ENCODE measurements at places on chromosomes 2 and 18.

GRCh38 chr2:171279983-171280790, 119.5 kb upstream of the TLK1 start:
- DNase-seq: no peak

GRCh38 chr2:44974064-44974715, 32.7 kb downstream of the SIX3 start:
- DNase-seq: no peak

GRCh38 chr2:29012211-29012681, 31.1 kb downstream of the TOGARAM2 start:
- no peak for DNase-seq

DNA sequence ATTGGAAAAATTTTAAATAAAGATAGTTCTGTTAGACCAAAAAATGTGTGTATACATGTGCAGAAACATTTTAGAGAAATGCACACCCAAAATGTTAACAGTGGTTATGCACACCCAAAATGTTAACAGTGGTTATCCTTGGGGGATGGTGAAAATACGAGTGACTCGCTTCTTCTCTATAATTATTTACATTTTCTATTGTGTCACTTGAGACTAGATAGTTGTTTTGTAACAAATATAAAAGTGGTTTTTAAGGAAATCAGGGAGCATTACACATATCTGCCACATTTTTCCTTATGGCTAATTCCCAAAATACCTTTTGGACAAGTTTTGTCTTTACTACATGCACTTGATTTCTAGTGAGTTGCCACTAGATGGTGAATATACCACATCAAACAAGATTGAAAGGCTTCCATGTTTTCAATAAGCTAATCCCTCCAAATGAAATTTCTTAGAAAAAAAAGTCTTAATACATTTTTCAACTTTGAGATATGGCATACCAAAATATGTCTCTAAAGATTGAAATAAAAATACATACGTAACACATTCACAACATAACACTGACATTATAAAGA, 9.0 kb upstream of the HIBCH start:
- no peak for DNase-seq

GRCh38 chr2:239283961-239284795, 116.6 kb downstream of the HDAC4 start:
- DNase-seq: no peak

GRCh38 chr2:214246417-214246816, 164.4 kb upstream of the VWC2L start:
- no peak for DNase-seq

DNA sequence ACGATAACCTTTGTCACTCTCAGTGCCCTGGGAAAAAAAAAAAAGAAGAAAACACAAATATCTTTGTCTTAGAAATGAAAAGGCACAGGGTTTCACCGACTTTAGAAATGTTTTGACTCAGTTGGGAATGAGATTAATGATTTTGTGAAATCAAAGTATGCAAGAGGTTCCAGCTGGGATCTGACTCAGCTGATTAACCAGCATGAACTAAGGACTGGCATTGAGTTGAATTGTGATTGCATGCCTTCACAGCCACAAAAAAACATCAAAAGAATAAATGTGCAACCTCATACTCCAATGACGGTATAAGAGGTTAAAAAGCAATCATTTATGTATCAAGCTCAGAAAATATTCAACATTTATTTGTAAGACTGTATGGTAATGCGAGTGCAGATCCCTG, 566.6 kb upstream of the DSEL start:
- DNase-seq: no peak

DNA sequence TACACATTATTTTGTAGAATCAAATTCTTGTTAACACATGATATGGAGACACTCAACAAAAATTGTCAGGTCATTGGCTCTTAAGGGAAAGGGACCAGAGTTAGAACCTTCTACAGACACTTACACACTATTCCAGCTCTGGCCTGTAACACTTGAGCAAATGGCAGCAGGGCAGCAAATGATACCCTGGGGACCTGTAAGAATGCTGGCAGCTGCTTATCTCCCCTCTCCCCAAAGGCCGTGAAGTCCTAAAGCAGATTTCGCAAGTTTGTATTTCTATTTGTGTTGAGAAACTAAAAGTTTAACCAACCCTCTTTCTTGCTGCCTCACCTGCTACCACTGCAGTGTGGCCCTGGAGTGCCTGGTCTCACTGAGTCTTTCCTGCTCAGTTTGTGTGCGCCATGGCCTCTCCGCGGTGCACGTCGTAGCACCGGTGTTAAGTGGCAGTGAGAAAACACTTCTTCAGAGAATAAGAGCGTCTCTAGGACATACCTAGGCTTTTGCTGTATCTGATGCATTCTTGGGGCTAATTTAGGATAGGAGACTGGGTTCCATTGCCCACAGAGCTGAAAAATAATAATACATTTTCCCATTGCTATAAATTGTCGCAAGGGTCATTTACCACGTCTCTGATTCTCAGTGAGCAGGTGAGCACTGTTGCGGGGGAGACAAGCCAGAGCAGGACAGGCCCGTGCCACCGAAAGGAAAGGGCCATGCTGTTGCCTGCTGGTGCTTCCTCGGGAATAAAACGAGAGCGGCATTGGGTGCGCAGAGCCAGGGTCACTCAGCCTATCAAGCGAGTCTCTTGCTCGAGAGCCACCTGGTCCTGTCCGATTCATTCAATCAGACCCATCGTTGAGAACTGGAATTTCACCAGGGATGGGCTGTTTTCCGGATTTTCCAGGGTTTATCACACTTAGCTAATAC, 204.9 kb downstream of the PTGR3 start:
- no peak for DNase-seq

GRCh38 chr18:63553081-63553480, 10.9 kb downstream of the SERPINB12 start:
- no peak for DNase-seq

DNA sequence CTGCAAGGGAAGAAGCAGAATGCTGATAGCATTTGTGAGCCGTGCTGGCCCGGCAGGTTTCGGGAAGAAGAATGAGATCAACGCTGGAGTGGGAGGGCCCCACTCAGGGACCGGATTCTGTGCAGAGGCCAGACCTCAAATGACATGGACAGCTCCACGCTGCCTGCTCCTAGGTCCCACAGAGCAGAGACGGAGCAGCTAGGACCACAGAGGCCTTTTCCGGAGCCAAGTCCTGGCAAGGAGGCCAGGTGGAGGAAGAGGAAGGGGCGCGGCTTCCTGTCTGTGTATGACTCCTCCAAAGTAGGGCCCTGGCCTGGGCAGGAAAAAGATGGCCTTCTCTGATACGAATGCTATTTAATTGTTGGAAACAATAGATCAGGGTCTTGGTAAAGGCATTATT, 139.9 kb downstream of the LRRC30 start:
- no peak for DNase-seq

All from stimulated activated CD4-positive, alpha-beta T cell treated with anti-CD3 and anti-CD28 coated beads, Interleukin-12 subunit alpha, Interleukin-12 subunit beta, amount 100 ng/mL, for 24 hours (primary cell).